ENCODE measurements at places on chromosomes 3 and 15.

DNA sequence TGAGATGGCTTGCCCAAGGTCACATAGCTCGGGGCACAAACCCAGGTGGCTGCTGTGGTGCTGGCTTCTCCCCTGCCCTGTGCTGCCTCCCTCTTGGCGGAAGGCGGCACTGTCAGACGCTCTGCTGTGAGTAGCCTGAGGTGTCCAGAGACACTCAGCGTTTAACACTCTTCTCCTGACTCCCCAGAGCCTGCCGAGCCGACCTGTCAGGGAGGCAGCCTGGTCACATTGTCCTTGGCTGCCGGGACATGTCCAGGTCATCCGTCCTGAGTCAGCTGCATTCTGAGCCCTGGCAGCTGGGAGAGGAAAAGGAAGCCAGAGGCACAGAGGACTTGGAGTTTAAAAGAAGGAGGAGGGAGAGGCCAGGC, 4.7 kb downstream of the LMAN1L start:
- peak; percentile 79 for DNase-seq

DNA sequence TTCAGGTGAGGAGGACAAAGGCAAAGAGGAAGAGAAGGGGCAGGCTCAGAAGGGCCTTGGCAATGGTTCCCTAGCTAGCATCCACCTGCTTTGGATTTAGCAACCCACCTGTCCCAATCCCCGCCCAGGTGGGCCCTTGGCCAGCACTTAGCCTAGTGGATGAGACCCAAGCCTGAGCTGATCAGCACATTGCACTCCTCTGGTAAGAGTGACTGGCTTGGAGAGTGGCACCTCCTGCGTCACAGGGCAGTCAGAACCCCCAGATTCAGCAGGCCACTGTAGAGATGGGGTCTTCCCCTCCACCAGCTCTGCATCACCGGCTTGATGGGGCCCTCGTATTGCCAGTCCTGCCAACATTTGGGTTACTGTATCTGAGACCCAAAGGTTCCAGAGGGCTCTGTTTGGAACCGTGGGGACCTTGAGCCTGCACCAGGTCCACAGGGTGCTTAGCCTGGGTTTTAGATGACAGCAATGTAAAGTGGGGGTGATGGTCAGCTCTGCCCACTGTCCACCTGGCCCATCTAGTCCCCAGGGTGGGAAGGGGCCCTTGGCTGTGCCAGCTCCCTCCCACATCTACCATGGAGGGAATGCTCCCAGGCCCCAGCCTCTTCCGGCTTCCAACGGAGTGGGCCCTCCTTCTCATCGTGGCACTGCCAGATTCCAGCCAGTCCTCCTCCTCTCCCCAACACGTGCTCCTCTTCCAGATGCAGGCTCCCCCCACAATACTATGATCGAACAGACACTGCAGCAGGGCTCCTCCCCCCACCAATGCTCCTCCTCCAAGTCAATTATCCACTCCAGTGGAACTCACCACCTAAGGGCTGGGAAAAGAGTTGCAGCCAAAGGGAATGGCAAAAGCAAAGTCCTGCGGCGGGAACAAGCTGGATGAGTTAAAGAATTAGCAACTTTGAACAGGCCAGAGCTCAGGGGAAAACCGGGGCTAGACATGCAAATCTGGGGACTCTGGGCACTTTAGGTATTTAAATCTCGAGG, 45.7 kb downstream of the LHFPL4 start:
- no peak for DNase-seq

GRCh38 chr3:29554566-29554965, 273.7 kb downstream of the RBMS3 start:
- DNase-seq = no peak

GRCh38 chr3:105853801-105854432, 14.9 kb downstream of the CBLB start:
- no peak for DNase-seq
